ENCODE measurements at places on chromosomes 7 and 10.

GRCh38 chr10:31745612-31746376, 182.8 kb downstream of the ARHGAP12 start:
- peak; percentile 62 for DNase-seq

- no peak for DNase-seq
Observed at GRCh38 chr7:71982851-71983250, 429.3 kb downstream of the CALN1 start.

DNA sequence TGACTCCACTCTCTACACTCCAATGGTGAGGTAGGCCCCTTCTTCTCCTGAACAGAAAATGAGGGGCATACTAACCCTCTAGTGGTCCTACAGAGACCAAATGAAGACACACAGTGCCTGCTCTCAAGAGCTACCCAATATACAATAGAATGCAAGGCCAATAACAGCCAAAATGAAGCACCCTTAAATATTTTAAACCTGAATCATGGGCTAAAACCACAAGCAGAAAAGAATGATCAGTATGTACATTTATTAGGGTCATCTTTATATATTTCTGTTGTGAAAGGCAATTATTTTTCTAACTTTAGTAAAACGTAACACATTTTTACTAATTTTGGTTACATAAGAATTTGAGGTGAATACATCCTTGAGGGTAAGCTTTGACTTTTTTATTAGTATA, 49.9 kb upstream of the COL1A2 start:
- DNase-seq = no peak

DNA sequence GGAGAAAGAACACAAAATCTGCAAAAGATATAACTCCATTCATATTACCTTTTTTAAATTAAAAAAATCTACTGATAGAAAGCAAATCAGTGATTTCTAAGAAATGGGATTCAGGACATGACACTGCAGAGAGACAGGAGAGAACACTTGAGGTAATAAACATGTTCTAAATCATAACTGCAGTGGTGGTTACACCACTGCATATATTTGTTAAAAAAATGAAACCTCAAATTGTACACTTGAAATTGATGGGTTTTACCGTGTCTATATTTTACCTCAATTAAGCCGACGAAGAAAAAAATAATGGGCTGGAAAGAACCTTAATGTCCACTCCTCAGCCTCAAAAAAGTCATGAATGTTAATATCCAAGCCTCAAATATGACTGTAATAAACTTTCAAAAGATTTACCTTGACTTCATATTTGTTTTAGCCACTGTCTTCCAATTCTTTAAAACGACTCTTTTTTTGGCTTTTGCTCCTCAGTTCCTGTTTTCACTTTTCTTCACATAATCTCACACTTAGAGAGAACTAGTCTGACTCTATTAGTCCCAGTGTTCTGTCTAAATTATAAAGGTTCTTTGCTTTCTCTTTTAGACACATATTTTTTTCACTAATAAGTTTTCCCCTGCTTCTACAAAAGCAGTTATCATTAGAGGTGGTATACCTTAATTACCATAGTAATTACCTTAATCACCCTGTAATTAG, 502.4 kb downstream of the GRM8 start:
- DNase-seq = no peak

- no peak for DNase-seq
Observed at GRCh38 chr7:129332254-129333035, 101.8 kb upstream of the STRIP2 start.

DNA sequence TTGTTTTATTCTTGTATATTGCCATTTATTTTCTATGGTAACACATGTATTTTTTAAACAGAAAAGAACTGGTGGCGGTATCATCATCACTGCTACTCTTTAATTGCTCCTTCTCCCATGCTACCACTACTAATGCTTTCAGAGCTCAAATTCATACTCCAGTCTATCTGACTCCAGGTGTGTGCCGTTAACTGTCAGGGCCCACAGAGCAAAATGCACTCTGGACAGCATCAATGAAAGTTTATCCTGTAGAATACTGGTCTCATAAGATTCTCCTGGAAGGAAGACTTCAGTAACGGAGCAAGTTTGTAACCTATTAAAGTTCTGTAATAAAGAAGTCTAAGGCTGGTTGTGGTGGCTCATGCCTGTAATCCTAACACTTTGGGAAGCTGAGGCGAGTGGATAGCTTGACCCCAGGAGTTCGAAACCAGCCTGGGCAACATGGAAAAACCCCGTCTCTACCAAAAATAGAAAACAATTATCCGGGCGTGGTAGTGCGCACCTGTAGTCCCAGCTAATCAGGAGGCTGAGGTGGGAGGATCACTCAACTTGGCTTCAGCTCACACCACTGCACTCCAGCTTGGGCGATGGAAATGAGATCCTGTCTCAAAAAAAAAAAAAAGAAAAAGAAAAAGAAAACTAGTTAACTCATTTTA, 18.4 kb downstream of the ZNRF2 start:
- DNase-seq = no peak

- no peak for DNase-seq
Observed at GRCh38 chr7:74365322-74366022, 76.3 kb downstream of the CLIP2 start.

Measured in natural killer cell treated with Interleukin-12 subunit alpha and Interleukin-12 subunit beta and Interleukin-15 and Interleukin-18, amount 100 ng/mL, for 72 hours (primary cell).